Activated naive CD4-positive, alpha-beta T cell treated with anti-CD3 and anti-CD28 coated beads, Interleukin-2, amount 50 U/mL, for 16 hours (primary cell): ENCODE measurements at places on chromosomes 6 and 20.
A peak's percentile ranks its signal among the peaks of the same experiment; 100 is the strongest.

DNA sequence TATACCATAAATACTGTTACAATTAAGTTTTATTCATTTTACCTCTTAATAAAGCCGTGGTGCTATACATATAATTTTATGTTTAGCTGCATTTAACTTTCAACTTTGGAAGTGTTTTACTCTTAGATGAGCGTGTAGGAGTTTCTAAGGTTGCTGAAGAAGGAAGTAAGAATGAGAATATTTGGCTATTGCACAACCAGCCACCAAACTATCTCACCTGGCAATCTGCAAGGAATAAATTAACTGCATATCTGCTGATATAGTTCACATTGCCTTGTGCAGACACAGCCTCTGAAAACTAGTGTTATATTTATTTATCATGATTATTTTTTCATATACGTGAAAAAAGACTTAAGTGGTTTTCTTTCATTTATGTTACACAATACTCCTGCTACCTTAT, 230.4 kb downstream of the PLCB1 start:
- DNase-seq: no peak

DNA sequence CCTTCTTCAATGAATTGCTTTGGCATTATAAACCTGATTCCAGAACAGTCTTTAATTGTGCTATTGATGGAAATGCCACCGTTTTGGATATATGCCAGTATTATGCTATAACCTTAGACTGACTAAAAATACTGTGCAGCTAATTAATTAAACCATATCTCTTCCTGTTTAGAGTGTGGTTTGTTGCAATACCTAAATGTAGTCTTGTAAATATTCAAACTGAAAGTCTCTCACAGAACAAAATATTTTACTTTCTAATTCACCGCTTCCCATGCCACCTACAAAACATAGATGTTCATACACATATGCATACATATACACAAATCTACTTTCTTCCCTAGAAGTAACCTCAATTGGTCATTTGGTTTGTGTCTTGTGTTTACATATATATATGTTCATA, 126.6 kb downstream of the SIM1 start:
- no peak for DNase-seq

GRCh38 chr20:60022849-60023248, 64.6 kb downstream of the CDH26 start:
- no peak for DNase-seq

DNA sequence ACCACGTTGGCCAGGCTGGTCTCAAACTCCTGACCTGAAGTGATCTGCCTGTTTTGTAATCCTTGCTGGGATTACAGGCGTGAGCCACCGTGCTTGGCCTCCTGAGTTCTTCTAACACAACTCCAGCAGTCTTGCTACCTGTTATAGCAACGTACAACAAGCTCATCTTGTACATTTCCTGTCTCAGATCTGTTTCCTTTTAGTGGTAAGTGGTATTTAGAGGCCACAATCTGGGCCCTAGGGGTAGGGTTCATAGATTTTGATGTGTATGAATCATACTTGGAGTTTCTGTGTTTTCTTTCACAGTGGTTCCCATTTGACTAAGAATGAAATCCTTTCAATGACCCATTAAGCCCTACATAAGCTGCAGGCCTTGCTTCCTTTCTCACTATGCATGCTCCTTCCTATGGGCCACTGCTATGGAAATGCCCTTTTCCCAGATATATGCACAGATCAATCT, 27.1 kb upstream of the SYNCRIP start:
- peak; percentile 26 for DNase-seq

DNA sequence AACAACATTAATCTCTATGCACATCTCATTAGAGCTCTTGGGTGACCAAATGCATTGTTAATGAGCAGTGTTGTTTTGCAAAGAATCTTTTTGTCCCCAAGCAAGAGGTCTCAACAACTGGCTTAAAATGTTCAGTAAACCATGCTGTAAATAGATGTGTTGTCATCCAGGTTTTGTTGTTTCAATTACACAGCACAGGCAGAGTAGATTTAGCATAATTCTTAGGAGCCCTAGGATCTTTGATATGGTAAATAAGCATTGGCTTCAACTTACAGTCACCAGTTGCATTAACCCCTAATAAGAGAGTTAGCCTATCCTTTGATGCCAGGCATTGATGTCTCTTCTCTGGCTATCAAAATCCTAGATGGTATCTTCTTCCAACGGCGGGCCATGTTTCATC, 23.3 kb downstream of the NUP153 start:
- no peak for DNase-seq

DNA sequence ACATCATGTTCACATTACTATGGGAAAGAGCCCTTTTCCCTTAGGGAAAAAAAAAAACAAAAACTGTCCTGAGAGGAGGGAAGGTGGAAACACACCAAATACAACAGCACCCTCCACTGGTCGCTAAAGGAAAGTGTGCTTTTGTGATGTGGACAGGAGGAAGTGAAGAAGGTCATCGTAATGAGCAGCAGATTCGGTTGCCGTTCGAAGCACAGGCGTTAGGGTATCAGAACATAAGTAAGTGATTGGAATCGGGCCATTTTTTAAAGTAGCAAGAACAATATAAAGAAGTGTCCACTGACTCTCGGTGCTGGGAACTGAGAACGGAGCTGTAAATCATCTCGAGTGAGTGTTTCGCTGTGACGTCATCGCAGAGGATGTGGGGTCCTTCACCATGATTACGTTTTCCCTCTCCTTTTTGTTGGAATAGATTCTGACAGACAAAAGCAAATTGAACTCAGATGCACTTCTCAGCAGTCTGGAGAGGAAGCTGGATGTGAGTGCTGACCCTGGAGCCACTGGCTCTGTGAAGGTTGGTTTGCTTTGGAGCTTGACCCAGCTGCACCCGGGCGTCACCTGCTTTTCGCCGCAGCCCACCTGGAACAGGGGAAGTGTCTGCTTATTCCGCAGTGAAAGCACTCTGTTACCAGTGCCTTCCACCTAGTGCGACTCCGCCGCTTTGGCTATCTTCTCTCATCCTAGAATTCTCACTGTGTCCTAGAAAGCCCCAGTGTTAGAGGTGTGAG, 203.6 kb upstream of the GMDS start:
- no peak for DNase-seq

- no peak for DNase-seq
Measured at GRCh38 chr20:33373735-33374605, 27.3 kb downstream of the CDK5RAP1 start.

DNA sequence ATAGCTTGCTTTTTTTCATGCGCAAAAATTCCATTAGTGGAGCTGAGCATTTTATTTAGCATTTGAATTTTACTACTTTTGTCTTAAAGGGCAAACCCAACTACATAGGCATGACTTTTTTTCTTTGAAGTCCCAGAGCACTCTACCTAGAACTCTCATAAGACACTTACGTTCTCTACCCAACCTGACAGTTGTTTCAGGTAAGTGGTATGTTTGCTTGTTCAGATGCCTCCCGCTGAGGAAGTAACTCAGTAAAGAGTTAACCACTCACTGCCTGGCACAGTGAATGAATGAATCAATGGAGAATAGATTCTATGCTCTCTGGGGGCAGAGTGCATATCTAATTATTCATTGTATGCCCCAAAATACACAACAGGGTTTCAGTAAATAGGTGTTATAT, 212.3 kb upstream of the PRDM1 start:
- no peak for DNase-seq

GRCh38 chr6:156886409-156886808, 109.2 kb downstream of the ARID1B start:
- no peak for DNase-seq

DNA sequence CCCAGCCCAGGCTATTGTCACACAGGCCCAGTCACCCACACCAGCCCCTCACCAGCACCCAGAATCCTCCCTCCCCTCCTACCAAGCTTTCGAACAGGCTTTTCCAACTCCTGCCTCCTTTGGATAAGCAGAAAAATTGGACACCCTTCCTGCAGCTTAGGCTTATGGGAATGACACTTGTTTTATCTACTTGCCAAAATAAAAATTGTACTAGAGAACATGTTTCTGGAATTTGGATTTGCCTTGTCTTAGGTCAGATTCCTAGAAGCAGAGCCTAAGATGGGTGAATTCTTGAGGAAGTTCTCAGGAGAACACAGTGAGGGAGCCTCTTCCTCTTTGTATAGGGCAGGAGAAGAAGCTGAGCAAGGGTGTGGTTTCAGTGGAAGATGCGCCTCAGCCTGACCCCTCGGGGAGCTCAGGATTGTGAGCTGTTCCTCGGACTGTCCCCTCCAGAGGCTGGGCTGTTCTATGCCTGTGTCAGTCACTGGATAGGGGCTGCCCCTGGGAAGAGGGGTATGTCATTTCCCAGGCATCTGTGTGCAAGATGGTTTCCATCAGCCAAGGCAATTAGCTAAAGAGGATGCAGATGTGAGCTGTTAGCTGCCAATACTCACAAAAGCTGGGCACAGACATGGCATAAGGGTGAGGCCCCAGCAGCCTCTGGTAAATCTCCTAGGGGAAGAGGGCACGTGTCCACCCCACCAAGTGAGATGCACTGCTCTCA, 33.9 kb downstream of the ITPR3 start:
- no peak for DNase-seq

GRCh38 chr20:23212464-23212995, 126.4 kb upstream of the CD93 start:
- no peak for DNase-seq

GRCh38 chr6:6918216-6918983, 189.4 kb upstream of the RREB1 start:
- peak; percentile 87 for DNase-seq

- no peak for DNase-seq
Measured at GRCh38 chr20:17525650-17526049, 5.5 kb downstream of the BFSP1 start.

DNA sequence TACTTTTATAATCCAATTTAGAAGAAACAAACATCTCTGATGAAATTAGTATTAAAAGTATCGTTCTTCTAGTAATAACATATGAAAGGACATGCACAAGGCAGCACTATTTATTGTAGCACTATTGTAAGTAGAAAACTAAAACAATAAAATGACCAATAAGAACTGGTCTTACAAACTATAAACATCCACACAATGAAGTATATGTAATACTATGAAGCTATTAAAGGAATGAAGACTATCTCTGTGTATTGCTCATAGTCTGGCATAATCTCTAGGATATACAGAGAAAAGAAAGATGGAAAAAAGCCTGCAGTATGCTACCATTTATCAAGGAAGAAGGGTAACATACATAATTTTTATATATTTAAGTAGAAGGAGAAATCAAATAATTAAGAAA, 16.7 kb downstream of the LCA5 start:
- no peak for DNase-seq

- no peak for DNase-seq
Measured at GRCh38 chr6:2973676-2974075, 2.3 kb upstream of the SERPINB6 start.

DNA sequence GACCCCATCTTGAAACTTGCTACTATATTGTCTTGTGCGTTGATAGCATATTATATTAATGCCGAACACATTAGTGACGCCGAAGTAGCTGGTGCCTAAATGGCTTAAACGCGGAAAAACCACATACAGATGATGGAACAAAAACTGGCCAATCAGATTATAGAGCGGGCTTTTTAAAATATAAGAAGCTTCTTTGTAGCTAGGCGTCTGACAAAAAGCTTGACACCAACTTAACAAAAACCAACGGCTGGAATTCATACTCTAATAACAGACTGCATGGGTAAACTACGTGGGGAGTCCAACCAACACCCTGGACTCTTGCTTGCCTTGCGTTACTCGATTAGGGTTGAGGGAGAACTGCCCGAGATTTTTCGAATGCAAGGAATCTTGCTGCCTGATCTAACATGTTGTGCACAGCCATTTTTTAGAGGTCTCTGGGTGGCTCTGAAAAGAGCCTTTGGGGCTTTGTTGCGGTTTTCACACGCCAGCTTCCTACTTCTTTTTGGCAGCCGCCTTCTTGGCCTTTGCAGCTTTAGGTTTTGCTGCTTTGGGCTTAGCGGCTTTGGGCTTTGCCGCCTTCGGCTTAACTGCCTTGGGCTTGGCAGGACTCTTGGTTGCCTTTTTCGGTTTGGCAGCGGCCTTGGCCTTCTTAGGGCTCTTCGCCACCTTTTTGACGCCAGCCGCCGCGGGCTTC, 45.7 kb downstream of the OR2B2 start:
- DNase-seq: no peak

GRCh38 chr6:151914484-151914883, 107.0 kb downstream of the ESR1 start:
- DNase-seq: no peak

DNA sequence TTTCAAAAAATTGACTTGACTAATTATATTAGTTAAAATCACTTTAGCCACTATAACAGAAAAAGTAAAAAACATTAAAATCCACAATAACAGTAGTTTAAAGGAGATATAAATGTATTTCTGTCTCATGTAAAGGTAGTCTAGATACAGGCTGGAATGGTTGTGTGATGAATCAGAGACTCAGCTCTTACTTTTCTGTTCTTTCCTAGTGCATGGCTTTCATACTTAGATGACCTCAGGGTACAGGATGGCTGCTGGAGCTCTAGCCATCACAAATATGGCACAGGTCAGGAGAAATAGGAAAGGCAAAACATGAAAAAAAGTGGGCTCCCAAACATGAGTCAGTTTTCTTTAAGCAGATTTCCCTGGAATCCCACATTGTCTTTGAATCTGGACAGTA, 157.7 kb upstream of the FLRT3 start:
- no peak for DNase-seq

GRCh38 chr20:64113444-64113775, 6.0 kb upstream of the NPBWR2 start:
- DNase-seq: no peak

DNA sequence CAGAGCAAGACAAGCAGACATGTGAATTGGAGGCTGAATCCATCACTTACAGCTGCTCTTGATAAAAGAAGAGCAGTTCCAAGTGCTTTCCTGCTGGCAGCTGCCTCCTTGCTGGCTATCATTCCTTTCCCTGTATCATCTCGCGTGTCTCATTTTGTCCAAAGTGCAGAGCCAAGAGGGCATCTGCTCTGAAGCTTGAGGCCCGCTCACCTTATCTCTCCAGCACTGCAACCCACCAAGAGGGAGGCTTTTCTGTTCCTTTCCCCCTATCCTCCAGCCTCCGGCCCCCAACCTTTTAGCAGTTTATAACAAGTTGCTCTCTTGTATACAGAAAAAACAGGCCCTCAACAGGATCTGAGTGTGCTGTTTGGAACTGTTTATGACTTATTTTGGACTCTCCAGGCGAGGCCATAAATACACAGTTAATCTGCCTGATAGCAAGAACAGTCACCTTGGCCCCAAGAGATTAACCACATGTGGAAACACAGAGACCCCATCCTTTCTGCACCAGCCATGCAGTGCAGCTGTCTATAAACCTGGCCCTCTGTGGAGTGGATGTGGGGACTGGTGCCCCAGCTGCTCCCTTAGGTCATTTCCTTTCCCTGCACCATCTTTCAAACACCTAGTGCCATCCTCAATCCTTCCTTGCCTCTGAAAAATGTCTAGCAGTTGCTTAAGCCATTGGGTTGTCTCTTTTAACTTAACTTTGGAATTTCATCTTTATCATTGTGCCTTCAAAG, 172.5 kb upstream of the FERMT1 start:
- no peak for DNase-seq
